ENCODE measurements at places on chromosomes 5 and 9.

DNA sequence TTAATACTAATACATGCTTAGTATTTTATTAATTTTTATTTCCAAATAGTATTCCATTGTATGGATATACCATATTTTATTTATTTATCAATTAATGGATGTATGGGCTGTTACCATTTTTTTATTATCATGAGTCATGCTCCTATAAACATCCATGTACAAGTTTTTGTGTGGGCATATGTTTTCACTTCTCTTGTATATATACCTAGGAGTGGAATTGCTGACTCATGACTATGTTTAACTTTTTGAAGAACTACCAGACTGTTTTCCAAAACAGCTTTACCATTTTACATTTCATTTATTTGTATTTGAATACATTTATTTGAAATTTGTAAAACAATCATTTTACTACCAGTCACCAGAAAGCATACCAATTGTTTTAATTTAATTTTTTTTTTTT lies 14.1 kb upstream of the LRRC19 start:
- DNase-seq: no peak

DNA sequence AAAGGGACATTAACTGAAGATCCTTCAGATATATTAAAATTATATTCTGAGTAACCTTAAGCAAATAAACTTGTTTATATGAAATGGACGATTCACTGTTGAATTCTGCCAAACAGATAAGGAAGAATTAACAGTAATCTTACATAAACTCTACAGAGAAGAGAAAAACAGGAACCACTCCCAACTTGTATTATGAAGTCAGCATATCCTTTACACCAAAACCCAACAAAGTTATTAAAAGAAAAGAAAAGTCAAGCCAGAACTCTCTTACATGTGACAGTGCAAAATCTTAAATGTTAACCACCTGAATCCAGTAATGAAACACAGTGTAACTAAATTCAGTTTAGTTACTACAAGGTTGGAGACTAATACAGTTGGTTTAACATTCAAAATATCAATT lies 185.8 kb downstream of the DEPDC1B start:
- DNase-seq: no peak

DNA sequence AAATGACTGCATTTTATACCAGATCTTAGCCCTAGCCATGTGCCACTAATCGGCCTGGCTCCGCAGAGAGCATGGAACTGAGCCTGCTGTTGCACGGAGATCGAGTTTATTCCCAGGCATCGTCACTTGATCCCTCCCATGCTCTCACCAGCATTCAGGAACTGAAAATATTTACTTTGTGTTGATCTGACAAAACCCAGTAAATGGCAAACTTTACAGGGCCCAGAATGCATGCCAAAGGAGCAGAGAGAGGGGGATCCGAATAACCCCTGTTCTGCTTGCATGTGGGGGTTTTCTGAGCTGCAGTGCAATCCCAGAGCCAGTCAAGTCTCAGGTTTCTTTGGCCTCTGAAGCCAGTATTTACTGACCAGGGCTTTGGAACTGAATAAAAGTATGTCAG lies 87.3 kb downstream of the GAS1 start:
- no peak for DNase-seq

DNA sequence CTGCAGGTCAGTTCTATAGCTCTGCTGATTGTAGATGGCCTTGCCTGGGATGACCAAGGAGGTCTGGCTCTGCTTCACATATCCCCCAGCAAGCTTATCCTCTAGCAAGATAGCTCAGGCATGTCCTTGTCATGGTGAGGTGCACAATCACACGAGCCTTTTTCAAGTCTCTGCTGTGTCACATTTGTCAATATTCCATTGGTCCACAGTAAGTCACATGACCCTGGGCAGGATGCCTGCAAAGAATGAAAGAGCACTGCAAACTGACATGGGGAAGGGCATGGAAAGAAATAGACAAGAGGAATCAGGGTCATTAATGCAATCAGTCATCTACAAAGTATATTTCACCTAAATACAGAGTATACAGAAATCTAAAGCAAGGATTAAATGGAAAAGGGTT lies 142.0 kb downstream of the RORB start:
- no peak for DNase-seq

DNA sequence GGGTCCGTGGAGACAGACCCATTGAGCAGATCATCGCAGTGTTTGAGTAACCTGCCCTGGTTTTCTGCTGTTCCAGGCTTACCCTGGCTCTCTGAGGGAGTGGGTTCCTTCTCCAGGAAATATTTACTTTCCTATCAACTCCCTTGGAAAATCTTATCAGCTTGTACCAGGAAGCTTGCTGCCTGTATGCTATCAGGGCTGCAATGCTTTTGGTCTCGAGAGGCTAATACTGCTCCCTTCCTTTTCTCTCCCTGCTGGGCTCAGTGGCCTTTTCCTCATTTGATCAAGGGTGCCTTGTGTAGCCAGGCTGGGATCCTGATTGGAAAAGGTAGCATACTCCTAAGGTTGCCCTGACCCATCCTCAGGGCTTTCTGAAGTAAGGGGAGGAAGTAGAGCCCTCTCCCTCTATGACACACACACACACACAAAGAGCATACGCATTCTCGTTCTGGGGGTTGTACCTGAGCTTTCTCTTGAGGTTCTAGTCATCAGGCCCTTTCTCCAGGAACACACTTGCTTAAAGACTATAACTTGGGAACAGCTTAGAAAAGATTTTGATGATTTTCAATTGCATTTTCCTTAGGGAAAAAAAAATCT lies 41.6 kb downstream of the CYSTM1 start:
- no peak for DNase-seq
